Activated T-cell treated with anti-CD3 and anti-CD28 coated beads for 48 hours (primary cell): ENCODE measurements at places on chromosomes 5 and 9.
A peak's percentile ranks its signal among the peaks of the same experiment; 100 is the strongest.

DNA sequence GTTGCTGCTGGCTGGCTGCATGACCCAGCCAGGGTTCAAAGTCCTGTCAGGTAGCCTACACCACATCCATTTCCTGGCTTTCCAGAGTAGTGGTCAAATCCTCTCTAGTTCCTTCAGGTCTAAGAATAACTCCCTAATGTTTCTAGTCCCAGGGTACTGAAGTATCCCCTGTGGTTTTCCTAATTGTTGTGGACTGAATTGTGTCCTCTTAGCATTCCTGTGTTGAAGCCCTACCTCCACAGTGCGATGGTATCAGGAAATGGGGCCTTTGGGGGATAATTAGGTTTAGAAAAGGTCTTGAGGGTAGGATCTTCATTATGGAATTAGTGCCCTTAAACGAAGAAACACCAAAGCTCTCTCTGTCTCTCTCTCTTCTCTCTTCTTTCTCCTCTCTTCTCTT, 191.8 kb upstream of the CCNG1 start:
- DNase-seq = no peak

- DNase-seq = no peak
Observed at GRCh38 chr9:131188976-131189375, 63.6 kb downstream of the NUP214 start.

- DNase-seq = no peak
Observed at GRCh38 chr5:90265545-90265857, 144.1 kb downstream of the CETN3 start.

DNA sequence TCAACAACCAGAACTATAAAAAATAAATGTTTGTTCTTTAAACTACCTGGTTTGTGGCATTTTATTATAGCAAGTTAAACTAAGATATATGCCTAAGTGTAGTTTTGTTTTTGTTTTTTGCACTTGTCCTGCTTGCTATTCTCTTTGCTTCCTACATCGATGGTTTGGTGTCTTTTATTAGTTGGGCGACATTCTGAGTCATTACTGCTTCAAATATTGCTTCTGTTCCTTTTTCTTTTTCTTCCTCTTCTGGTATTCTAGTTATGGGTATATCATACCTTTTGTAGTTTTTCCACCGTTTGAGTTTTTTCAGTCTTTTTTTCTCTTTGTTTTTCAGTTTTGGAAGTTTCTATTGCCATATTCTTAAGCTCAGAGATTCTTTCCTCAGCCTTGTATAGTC, 86.9 kb downstream of the MACIR start:
- no peak for DNase-seq

- peak; percentile 12 for DNase-seq
Observed at GRCh38 chr5:95284572-95285408, at the start of gene MCTP1. Gene MCTP1, minus strand, starts transcription at chr5:95285094.
